Pancreas (tissue), 10 donors: ENCODE measurements at places on chromosomes 7 and 10. TPM values are rescaled to one million over a fixed set of nuclear protein-coding genes. Genes with fewer than 3 reads are reported as not detected.

DNA sequence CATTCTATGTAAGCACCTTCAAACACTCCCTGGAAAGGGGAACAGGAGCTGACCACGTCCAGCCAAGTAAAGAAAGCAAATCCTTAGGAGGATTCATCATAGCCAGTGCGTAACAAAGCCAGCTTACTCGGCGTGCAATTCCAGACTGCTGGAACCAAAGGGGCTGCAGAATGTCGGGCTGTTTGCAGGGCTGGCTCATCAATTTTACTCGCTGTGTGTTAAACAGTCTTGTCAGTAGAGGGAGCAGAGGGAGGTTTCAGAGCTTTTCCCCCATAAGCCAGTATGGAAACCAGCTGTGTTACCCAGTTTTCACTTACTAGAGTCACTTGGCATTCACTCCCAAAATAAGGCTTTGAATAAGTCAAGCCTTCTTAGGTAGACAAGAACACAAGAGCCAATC is 127.1 kb downstream of the KMT2E start:
- no peak for DNase-seq

The ASB4 gene
- total RNA-seq: 0.50 TPM

DNA sequence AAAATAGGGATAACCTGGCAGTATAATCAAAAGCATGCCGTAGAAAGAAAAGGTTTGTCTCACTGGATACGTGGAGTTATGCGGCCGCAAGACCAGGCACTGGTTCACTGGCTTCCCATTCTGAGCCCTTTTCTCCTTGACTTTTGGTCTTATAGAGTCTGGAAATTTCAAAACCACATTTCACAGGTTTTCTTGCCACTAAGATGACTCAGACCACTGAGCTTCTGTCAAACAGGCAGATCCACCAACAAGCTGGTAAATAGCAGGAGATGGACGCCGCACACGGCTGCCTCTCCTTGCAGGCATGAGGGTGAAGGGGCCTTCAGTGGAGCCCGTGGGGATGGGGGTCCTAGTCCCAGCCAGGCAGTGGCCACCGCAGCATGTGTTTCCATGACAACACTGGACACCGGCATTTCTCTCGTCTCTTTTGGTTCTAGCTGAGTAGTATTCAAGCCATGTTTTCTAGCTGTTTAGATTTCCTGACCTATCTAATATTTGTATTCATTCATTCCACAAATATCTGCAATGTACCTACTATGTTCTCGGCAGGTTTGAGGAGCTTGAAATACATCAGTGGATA is 55.5 kb downstream of the KLF6 start:
- no peak for DNase-seq

DNA sequence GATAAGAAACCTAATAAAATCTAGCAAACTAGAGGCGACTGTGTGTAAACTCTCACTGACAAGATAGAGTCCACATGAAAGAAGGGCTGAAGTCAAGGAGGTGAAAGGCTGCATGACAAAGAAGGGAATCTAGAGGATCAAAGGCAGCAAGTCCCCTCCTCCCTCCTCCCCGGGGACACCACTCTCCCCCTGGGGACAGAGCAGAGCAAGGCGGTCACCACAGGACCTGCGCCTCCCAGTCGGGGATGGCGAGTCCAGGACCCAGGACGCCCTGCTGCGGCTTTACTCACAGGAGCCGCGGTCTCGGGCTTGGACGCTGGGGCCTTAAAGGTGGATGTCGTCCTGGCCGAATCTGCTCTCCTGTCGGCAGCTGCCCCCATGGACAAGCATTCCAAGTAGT is 22.4 kb downstream of the BRI3 start:
- no peak for DNase-seq

DNA sequence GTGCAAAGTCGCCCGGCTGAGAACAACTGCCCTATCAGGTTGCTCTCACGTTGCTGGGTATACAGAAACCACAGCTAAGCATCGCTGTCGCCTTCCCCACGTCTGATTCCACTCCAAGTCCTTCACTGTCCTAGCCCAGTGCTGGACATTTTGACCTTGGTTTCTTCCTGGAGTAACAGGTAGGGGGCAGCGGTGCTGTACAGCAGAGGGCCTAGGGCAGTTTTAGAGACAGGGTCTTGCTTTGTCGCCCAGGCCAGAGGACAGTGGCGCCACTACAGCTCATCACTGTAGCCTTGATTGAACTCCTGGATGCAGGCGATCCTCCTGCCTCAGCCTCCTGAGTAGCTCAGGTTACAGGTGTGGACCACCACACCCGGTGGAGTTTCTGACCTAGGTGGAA is 2.6 kb downstream of the CLDN15 start:
- DNase-seq: no peak

- DNase-seq: no peak
Observed at GRCh38 chr10:47309408-47310089, 9.6 kb downstream of the GDF10 start.

The NOS3 gene
- 1.0 TPM for total RNA-seq

The PON1 gene
- total RNA-seq: not detected

- DNase-seq: no peak
Observed at GRCh38 chr10:93516006-93516380, 19.6 kb downstream of the CEP55 start.

The CALHM1 gene
- not detected for total RNA-seq

DNA sequence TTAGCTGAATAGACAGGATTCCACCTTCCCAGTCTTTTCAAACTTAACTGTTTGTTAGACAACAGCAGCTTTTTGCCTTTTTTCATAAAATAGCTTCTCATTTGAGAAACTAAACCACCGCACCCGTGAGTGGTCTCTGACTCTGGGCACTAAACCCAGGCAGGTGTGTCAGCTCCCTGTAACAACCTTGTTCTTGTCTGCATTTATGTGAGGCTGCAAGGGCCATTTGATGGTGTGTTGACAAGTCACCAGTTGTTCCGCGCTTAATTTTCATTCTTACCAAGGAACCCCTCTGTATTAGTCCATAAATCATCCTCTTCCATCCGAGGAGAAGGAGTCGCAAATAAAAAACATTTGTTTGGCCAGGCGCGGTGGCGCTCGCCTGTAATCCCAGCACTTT is 1.5 kb downstream of the STOX1 start:
- DNase-seq: no peak

The MSMB gene
- not detected for total RNA-seq

The SPDYE6 gene
- total RNA-seq: not detected

GRCh38 chr10:105540381-105540780 is 899.3 kb downstream of the SORCS3 start:
- peak; percentile 5 for DNase-seq

DNA sequence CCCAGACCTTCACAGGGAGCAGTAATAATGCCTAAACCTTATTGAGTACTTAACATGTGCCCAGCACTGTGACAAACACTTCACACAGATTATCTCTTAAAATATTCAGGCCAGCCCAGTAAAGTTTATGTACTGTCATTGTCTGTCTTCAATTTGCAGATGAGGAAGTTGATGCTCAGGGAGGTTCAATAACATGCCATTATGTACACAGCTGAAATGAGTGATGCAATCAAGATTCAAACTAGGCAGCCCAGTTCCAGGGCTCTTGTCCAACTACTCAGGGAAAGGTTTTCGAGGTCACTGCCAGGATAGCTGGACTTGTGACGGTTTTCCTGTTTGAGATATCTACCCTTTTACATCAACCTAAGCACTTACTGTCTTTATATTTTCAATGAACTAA is 56.1 kb downstream of the AUTS2 start:
- no peak for DNase-seq

The TUBB8 gene
- not detected for total RNA-seq

GRCh38 chr7:2701832-2702593 is 14.0 kb downstream of the AMZ1 start:
- no peak for DNase-seq

DNA sequence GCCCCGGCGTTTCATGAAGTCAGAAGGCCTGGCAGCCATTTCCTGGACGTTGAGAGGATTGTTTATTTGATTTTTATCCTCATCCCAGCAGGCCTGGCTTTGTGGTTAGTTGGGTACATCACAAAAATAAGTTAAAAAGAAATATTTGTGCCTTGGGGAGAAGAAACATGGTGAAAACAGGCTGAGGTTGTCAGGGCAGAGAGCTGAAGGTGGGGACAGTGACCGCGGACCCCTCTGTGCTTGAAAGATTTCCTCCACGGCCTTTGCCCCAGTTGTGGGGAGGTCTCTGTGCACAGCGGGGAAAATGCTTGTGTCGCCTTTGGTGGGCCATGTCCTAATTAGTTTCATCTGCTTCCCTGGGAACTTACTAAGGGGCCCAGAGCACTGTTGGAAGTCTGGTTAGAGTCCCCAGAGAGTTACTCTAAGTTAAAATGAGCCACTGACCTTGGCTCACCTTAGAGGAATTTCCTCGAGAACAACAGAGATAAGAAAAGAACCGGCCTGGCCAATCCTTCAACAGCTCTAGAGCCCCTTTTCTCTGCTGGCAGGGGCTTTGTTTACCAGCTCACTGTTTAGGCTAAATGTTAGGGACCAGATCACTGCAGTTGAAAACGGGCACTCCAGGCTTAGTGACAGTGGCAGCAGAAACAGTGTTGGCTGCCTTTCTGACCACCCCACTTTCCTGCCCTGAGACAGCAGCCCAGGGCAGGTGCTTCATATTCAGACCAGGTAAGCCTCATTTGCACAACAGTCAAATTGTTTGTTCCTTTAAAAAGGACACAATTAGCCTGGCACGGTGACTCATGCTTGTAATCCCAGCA is 37.9 kb downstream of the CRCP start:
- DNase-seq: no peak

DNA sequence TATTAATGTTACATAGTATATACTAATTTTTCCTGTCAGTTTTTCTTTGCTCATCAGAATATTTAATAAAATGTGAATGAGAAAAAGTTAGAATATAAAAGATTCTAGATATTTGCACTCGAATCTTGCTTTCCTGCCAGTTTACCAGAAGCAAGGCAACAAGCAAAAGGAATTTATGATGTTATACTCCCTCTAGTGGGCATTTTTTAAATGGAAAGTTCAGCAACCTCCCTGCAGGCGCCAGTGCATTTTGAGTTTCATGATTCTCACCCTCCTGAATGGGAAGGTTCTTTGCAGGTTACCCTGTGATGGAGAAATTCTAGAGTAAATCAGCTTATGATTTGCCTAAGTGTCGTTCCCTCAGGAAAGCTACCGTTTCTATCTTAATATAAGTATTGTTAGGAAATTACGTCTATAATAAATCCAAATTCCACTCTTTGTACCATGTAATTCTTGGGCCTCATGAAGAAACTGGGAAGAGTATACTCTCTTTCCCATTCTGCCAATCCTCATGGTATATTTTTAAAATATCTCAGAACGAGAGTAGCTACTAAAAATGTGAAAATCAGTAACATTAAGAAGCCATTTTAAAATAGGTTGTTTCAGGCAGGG is 350.0 kb downstream of the CRPPA start:
- DNase-seq: no peak

DNA sequence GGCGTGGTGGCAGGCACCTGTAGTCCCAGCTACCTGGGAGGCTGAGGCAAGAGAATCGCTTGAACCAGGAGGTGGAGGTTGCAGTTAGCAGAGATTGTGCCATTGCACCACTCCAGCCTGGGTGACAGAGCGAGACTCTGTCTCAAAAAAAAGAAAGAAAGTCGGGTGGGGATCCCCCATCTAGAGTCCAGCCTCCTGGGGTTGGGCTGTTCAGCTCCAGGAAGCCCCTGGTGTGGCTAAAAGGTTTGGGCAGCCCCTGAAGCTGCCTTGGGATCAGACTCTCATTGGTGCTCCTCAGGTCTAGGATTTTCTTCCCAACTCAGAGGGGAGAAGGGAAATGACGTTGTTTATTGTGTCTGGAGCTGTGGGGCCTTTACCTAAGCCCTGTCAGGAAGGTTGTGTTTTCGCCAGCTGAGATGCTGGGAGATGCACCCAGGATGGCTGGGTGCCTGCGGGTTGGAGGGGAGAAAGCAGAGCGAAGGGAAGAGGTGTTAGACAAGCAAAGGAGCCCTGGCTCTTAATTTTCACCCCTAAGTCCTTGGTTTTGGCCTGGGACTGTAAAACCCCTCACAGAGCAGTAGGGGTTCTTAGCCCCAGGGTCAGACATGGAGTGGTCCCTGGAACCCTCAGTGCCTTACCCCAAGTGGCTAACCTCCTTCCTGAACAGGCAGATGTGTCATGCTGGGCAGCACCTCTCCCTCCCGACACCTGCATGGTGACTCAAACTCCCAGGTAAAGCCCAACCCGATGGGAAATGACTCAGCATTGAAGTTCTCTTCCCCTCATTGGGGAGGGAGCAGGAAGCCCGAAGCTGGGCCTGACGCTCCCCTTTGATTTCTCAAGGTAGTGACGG is 21.1 kb downstream of the PLAU start:
- no peak for DNase-seq

The MARVELD1 gene
- total RNA-seq: 1.8 TPM

- DNase-seq: no peak
Observed at GRCh38 chr10:9137368-9137767, 1082.9 kb downstream of the GATA3 start.

DNA sequence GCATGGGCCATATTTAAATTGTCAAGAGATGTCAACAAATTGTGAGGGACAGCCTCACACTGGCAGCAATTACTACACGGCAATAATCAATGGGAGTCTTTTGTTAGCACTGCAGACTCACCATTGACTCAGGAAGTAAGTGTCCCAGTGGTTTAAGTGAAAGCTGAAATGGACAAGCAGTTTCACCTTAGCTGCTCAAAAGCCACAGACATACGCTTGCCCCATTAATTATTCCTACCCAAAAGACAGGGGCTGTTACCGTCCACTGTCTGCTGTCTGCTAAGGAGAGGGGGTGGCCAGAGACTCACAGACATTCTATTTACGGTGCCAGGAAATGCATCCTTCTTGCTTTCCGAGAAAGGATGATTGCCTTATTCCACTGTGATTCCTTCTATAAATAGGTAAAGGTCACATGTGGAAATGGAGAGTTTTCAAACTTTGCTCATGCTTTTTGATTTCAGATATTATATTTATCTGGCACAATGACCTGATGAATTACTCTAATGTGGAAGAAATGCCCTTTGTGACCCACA is 309.7 kb upstream of the NFE2L3 start:
- no peak for DNase-seq

The GRM3 gene
- not detected for total RNA-seq

The SLC29A4 gene
- 11.8 TPM for total RNA-seq

DNA sequence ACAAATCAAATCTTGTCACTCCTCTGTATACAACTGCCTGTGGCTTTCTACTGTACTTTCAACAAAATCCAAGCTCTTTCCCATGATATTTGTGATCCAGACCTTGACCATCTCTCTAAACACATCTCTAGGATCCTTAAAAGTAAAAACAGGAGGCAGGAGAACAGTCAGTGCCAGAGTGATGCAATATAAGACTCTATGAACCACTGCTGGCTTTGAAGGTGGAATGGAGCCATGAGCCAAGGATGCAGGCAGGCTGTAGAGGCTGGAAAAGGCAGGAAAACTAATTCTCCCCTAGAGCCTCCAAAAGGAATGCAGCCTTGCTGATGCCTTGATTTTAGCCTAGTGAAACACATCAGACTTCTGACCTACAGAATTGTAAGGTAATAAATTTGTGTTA is 45.5 kb upstream of the LRRN3 start:
- DNase-seq: no peak

GRCh38 chr10:65346466-65346865 is 1579.4 kb upstream of the LRRTM3 start:
- DNase-seq: no peak

The RPA3 gene
- total RNA-seq: 12.7 TPM

- DNase-seq: no peak
Observed at GRCh38 chr7:44284881-44285541, 40.4 kb downstream of the CAMK2B start.

- no peak for DNase-seq
Observed at GRCh38 chr10:92756201-92757065, 66.7 kb downstream of the HHEX start.

GRCh38 chr7:100360135-100360854 is 2.4 kb downstream of the PILRB start:
- DNase-seq: no peak

- DNase-seq: peak; percentile 12
Observed at GRCh38 chr10:70912556-70912955, 24.2 kb upstream of the PCBD1 start.

The RAB18 gene
- 39.6 TPM for total RNA-seq
